Right lung (tissue), 10 donors: ENCODE measurements at places on chromosomes 7 and 10. TPM values are rescaled to one million over a fixed set of nuclear protein-coding genes. Genes with fewer than 3 reads are reported as not detected.

DNA sequence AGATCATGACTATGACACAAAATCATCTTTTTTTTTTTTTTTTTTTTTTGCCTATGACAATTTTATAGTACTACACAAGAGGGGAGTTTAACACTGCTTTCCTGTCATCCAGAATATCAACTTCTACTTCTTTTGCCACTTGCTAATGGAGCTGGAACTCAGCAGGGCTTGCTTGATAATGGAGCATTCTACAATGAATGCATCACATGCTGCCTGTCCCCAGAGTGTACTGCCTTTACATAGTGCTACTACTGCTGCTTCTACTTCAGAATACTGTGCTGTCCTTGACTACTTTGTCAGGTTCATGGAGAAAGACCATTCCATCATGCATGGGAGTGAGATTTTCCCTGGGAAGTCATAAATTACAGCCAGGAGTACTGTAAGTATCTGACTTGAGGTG, 338.6 kb upstream of the SEMA3A start:
- DNase-seq, result no peak

GRCh38 chr10:118506671-118507590, 88.5 kb downstream of the PRLHR start:
- DNase-seq, result no peak

- peak; percentile 11 for DNase-seq
Observed at GRCh38 chr10:4902571-4903011, 60.6 kb upstream of the AKR1C1 start.

CADPS2 gene
- polyA plus RNA-seq, result 73.9 TPM

- DNase-seq, result no peak
Observed at GRCh38 chr7:2706685-2707126, 18.7 kb downstream of the AMZ1 start.

- peak; percentile 65 for DNase-seq
Observed at GRCh38 chr10:1601406-1601805, 135.9 kb downstream of the ADARB2 start.

DNA sequence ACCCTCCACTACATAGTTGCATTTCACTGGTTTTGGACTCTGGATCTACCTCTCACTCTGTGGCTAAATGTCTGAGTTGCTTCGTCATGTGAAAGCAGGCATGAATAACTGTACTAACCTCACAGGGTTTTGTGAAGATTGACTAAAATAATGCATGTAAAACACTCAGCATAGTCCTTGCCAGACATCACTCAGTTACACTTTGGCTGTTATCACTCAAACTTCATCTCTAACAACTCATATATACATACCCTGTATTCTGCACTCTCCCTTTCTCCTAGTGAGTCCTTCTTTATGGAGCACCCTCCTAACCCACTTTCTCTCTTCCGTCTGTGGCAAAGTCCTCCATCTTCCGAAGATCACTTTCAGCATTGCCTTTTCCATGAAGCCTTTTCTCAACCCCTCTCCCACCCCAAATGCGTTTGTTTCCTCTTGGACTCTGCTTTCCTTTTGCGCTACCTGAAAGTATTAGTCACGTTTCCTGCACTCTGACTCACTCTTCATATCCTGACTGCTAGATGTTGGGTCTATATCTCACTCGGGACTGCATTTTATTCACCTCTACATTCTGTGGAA, 72.6 kb downstream of the OSBPL3 start:
- no peak for DNase-seq

DNA sequence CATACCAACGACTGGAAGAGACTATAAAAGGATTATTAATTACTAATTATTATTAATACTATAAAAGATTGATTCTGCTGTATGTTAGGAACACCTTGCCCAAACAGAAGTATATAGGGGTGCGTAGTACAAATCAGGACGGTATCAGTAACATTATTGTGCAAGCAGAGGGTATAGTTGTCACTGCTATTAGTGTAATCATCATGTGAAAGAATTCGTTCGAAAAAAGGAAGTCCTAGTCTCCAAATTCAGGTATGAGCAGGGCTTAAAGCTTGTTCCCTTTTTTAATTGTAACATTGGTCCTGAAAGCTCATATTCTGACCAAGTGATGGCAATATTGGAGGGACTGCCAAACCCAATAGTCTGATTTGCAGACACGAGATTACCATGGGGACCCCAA, 81.8 kb downstream of the THSD7A start:
- DNase-seq, result no peak

DNA sequence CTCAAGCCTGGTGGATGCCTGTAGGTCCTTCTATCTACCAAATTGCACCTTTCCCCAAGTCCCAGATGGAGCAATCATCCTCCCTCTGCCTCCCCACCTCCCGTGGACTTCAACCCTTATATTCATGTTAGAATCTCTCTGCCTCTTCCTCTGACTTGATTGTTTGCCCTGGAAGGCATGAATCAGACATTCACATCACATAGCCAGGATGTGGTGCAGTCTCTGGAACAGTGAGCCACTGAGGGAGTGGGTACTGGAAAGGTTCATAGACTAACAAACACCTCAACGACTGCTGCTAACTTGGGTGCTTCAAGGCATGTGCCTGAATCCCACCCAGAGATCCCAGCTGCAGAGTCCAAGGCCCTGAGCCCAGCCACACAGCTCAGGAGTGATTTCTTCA, 494.0 kb downstream of the TNS3 start:
- DNase-seq, result no peak

GRCh38 chr10:6337382-6337781, 134.7 kb downstream of the PFKFB3 start:
- DNase-seq, result no peak

PDE1C gene
- polyA plus RNA-seq, result 2.5 TPM

- no peak for DNase-seq
Observed at GRCh38 chr10:7626283-7626682, 40.5 kb downstream of the ITIH5 start.

ST8SIA6 gene
- 12.2 TPM for polyA plus RNA-seq

DNA sequence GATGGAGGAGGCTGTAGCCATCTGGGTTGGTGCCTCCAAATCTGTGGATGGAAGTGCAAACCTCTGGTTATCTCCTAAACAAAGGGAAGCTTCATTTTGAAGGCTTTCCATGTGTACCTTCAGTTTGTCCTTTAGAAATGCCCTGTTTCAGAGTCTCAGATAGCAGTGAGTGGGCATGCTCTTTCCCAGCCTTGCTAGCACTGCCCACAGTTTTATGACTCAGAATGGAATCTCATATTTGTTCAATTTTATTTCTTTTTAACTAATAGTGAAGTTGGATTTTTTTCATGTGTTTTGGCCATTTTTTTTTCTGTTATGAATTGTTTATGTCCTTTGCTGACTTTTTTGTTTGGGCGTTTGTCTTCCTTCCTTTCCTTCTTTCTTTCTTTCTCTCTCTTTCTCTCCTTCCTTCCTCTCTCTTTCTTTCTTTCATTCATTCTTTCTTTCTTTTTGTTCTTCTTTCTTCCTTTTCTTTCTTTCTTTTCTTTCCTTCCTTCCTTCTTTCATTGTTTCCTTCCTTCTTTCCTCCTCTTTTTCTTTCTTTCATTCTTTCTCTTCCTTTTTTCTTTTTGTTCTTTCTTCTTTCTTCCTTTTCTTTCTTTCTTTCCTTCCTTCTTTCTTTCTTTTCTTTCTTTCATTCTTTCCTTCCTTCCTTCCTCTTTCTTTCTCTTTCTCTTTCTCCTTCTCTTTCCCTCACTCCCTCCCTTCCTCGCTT, 25.6 kb downstream of the PRF1 start:
- no peak for DNase-seq

DNA sequence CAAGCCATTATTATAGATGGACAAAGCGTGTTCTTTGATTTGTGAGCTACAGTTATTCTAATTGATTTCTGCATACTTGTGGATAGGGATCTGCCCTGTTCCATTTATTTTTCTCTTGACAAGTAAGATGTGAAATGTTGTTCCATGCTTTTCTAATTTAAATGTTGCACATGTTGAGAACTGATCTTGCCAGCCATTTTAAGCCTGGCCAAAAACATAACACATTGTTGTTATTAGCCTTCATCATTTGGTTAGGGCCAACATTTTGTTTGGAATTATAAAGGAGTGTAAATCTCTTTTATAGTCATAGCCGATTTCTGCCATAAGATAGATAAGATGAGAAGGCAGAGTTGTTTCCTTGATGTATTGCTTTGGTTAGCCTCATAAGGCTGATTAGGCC, 117.0 kb downstream of the WNT2 start:
- DNase-seq, result no peak

GRCh38 chr7:51160411-51160810, 156.2 kb downstream of the COBL start:
- DNase-seq, result no peak

DNA sequence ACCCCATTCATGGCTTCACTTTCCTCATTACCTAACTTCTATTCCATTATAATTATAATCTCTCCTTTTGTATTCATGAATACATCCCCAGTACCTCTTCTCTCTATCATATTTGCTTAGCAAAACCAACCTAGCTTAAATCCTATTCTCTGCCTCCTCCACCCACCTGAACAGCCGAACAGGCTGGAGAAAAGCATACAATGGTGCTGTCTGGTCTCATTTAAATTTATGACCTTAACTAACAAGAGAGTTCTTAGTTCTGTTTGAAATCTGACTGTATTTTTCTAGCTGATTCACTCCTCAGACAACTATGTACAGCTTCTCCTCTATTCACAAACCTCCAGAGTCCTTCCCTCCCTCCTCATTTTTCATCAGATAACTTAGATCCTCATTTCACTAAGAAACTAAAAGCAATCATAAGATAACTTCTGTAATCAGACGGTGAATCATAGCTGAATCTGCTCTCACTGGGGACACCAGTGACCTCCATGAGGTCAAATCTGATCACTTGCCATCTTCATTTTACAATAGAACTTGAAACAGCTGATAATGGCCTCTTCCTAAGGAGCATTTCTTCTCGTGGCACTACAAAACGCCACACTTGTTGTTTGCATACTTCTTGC, 233.9 kb upstream of the AOAH start:
- no peak for DNase-seq

GRCh38 chr10:113073549-113074189, 123.6 kb downstream of the TCF7L2 start:
- DNase-seq, result no peak

FAM25C gene
- polyA plus RNA-seq, result not detected

- no peak for DNase-seq
Observed at GRCh38 chr7:66507764-66508296, 120.9 kb upstream of the KCTD7 start.

- DNase-seq, result no peak
Observed at GRCh38 chr7:120992965-120993494, 4.5 kb downstream of the CPED1 start.

GRCh38 chr7:127582361-127582760, 3.0 kb downstream of the GCC1 start:
- DNase-seq, result no peak

DNA sequence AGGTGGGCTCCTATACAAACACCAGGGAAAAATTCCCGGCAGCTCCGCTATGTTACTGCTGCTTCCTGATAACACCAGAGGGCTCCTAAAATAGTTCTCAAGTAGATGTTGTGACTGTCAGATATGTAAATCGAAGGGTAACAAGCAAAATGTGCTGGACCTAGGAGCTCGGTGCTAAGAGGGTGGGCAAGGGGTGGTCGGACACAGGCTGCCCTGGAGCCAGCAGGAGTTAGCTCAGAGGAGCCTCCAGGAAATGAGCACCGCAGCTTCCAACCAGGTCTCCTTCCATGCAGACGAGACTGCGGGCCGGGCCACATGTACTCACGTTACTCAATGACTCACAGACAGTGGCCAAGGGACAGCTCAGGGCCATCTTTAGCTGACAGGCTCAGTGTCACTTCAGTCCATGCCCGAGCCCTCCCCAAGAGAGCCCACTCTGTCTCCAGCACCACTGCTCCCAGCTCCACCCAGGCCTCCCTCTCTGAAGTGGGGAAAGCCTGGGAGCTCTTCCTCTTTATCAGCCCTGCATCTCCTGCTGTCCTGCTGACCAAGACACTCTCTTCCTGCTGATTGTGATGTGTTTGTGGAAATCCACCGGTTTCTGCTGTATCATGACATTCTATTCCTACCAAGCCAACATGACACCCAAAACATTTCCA, 37.2 kb upstream of the TMEM273 start:
- no peak for DNase-seq

OR9A2 gene
- not detected for polyA plus RNA-seq

- DNase-seq, result no peak
Observed at GRCh38 chr10:67790534-67791408, 47.2 kb downstream of the DNAJC12 start.

OR2A1 gene
- polyA plus RNA-seq, result 0.67 TPM

GRCh38 chr7:131284702-131285419, 42.8 kb upstream of the MKLN1 start:
- no peak for DNase-seq

PIK3AP1 gene
- polyA plus RNA-seq, result 2.8 TPM

GRCh38 chr7:23043441-23043840, 29.5 kb upstream of the HYCC1 start:
- DNase-seq, result no peak

NEURL1 gene
- 1.0 TPM for polyA plus RNA-seq

C10orf67 gene
- 0.39 TPM for polyA plus RNA-seq

RBAK gene
- polyA plus RNA-seq, result 22.8 TPM

NPTX2 gene
- 0.43 TPM for polyA plus RNA-seq

GRCh38 chr7:47483604-47484273, 98.2 kb downstream of the TNS3 start:
- DNase-seq, result no peak

DNA sequence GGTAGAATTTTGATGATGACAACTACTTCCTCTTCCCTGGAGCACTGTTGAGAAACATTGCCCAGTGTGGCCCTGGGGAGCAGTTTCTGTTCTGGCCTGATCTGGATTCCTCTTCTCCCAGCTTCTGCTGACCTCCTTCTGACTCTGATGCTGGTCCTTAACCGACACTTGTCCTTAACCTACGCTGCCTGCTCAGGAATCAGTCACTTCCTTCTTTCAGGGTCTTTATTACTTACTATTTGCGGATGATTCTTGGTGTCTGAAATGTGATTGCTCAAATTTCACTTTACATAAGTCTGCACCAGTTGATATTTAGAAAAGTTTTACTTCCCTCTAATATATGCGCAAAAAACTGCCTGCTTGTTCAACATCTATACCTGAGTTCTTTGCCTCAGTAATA, 164.1 kb downstream of the PTEN start:
- DNase-seq, result no peak

COL26A1 gene
- 8.6 TPM for polyA plus RNA-seq

LRRN3 gene
- polyA plus RNA-seq, result 34.4 TPM

PPP1R9A gene
- 22.5 TPM for polyA plus RNA-seq

GRCh38 chr10:70692043-70692603, 19.8 kb downstream of the ADAMTS14 start:
- no peak for DNase-seq

SFXN3 gene
- polyA plus RNA-seq, result 21.9 TPM

DNA sequence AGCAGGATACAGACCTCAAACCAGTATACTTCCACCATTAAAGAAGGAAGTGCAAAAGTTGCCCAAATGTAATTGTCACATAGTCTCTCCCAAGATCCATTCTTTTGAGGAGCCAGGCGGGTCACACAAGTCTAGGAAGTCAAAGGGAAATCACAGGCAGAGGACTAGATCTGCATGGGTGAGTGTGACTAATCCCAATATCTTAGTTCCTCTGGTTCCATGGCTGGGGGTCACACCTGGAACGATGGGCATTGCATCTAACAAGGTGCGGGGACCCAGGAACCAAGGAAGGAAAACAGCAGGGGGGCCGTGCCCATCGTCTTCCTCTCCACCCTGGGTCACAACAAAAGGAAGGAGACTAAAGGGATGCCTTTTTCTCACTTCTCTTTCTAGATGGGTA, 1138.8 kb downstream of the XPNPEP1 start:
- DNase-seq, result no peak

- DNase-seq, result no peak
Observed at GRCh38 chr7:45160417-45160881, 2.9 kb downstream of the RAMP3 start.

SPDYE2 gene
- 9.7 TPM for polyA plus RNA-seq
